ENCODE measurements at places on chromosomes 7 and 10. TPM values are rescaled to one million over a fixed set of nuclear protein-coding genes. Genes with fewer than 3 reads are reported as not detected.

DNA sequence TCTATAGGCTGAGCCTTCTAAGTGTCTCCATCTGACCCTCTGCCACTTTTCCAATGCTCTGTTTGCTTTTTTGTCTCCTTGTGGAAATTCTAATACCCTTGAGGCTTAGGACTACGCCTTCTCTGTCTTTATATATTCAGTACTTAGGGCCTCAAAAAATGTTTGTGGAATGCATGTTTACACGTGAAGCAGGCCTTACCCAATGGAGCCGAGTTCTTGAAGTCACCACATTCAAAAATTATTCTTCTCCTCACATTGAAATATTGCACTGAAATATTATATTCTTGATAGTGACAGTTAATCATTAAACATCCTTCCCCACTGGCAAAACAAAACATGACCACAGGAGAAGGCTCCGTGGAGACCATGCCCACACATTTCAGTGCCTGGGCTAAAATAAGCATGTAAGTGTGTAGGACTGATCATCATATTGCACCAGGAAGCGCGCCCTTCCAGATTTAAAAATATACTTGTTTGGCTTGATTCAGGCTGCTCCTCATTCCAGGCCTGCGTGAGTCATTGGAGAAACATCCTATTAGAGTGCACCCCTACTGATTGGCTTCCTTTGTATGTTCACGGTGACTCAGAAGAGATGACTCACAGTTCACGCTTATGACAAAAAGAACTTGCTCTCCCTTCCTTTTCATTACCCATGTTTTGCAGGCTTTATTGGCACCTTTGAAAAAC, 307.4 kb upstream of the AOAH start:
- H3K4me3 ChIP-seq, result no peak overlapping the region
- peak overlapping the region; percentile 75 for H3K27ac ChIP-seq

The VWDE gene
- 1.6 TPM for total RNA-seq

GRCh38 chr10:30750971-30751677, 121.6 kb upstream of the LYZL2 start:
- H3K27me3 ChIP-seq, result no peaks in the 10 kb centered on the region
- peaks cover 65% of the 10 kb centered on the region for H3K4me1 ChIP-seq
- no peaks in the 10 kb centered on the region for H3K36me3 ChIP-seq
- DNase-seq, result no peak

DNA sequence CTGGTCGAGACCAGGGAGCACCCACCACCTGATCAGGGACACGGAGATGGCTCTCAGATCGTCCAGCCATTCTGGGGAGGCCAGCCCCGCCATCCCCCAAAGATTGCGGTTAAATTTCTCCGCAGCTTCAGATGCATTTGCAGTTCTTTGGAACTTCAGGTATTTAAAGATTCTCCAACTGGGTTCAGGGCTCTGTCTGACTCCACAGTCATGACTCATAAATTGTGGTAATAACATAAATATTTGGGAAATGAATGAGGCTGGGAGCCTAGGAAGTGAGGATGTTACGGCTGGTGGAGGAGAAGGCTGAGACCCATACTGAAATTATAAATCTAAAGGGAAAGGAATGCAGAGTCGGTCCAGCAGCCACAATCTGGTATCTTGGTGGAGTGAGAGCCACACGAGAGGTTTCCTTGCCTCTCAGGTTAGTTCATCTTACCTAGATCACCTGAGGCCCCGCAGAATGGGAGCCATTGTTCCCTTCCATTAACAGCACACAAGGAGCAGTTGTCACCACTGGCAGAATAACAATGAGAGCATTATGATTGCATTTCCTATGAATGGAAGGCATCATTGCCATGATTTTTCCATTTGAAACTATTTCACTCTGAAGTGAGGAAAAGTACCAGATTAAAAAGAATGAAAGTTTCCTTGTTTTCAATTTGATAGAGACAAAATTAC, 26.7 kb upstream of the DNAJB6 start:
- peak; percentile 15 for DNase-seq
- H3K27me3 ChIP-seq, result peaks cover 2% of the 10 kb centered on the region
- peaks cover 4% of the 10 kb centered on the region for H3K4me1 ChIP-seq
- H3K27ac ChIP-seq, result no peak overlapping the region
- no peaks in the 10 kb centered on the region for H3K36me3 ChIP-seq

- H3K4me1 ChIP-seq, result peaks cover 2% of the 10 kb centered on the region
- DNase-seq, result peak; percentile 73
- no peaks in the 10 kb centered on the region for H3K36me3 ChIP-seq
- no peak overlapping the region for H3K27ac ChIP-seq
- H3K4me3 ChIP-seq, result no peak overlapping the region
Observed at GRCh38 chr7:131858611-131859010, 302.2 kb upstream of the PODXL start.

GRCh38 chr7:6160191-6160623, 112.2 kb downstream of the CYTH3 start:
- peak; percentile 87 for DNase-seq
- H3K36me3 ChIP-seq, result peaks cover 82% of the 10 kb centered on the region
- no peaks in the 10 kb centered on the region for H3K27me3 ChIP-seq
- peak overlapping the region; percentile 53 for H3K27ac ChIP-seq
- H3K4me1 ChIP-seq, result peaks cover 31% of the 10 kb centered on the region

- peaks cover 20% of the 10 kb centered on the region for H3K36me3 ChIP-seq
- H3K27me3 ChIP-seq, result no peaks in the 10 kb centered on the region
- peak overlapping the region; percentile 85 for H3K4me3 ChIP-seq
- H3K4me1 ChIP-seq, result peaks cover 7% of the 10 kb centered on the region
- no peak for DNase-seq
Observed at GRCh38 chr7:6730343-6730633, 23.5 kb upstream of the ZNF12 start.

- H3K27me3 ChIP-seq, result no peaks in the 10 kb centered on the region
- no peak overlapping the region for H3K27ac ChIP-seq
- H3K4me1 ChIP-seq, result no peaks in the 10 kb centered on the region
Observed at GRCh38 chr10:99832439-99832838, 50.0 kb downstream of the ABCC2 start.

The ZNF727 gene
- 0.44 TPM for total RNA-seq

The BCCIP gene
- 42.5 TPM for total RNA-seq

DNA sequence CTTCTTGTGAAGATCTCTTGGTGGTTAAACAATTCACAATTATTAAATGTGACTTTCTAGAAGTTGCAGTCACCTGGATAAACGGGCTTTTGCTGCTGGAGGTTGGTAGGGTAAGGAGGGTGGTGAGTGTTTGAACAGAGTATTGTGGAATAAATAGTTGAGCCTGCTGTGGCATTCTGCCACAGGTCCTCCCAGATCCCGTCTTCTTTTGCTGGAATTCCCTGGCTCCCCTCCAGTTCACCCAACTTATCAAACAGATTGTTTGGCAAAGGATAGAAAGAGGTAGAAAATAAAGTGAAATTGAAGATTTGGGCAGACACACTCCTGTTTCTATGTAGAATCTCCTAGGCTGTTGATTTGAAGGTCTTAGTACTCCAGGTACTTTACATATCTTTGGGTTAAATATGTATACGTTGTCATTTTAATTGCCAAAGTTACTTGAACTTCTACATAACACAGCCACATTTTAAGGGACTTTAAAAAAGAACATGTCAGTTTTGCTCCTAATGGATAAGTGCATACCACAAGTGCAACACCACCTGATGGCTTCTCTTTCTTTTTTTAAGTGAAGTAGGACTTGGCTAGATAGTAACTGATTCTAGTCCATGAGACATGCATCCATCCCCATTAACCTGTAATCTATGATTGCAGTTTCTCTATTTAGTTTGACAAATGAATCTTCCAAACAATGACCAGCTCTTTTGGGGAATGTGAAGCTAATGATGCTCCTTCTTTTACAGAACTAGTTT, 83.0 kb downstream of the ARL4A start:
- H3K4me3 ChIP-seq, result no peak overlapping the region
- peak; percentile 34 for DNase-seq
- H3K4me1 ChIP-seq, result peaks cover 12% of the 10 kb centered on the region
- no peaks in the 10 kb centered on the region for H3K27me3 ChIP-seq

DNA sequence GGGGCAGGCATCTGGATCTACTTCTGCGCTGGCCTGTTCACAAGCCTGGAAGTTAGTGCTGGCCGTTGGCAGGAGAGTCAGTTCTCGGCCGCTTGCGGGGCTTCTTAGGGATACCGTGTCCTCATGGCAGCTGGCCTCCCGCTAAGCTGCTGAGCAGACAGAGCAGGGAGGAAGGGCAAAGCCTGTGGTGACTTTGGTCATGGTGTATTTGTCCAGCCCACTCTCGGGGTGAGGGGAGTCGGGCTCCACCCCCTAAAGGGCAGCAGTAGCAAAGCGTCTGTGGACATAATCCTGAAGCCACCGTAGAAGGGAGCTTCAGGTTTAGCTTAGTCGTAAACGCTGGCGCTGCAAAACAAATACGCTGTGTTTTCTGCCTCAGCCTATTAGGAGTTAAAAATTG, 12.2 kb downstream of the UBE3C start:
- H3K4me3 ChIP-seq, result no peak overlapping the region
- peaks cover 3% of the 10 kb centered on the region for H3K36me3 ChIP-seq
- DNase-seq, result peak; percentile 68
- H3K27ac ChIP-seq, result no peak overlapping the region

DNA sequence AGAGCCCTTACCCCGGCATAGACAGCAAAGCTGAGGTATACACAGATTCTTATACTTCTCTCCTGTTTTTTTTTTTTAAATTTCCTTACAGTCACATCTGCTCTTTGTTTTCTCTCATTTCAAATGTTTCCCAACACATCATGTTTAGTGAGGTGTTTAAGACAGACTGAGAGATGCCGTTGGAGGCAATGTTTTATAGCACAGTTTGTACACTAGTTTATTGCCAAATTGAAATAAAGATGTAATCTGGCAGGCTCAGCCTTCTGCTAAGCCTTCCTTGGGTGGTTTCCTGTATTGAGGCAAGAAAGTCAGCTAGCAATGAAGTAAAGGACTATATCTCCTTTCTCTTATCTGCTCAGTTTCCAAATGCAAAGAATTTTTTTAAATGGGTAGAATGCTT, 393.4 kb downstream of the SORCS1 start:
- H3K27ac ChIP-seq, result no peak overlapping the region
- H3K27me3 ChIP-seq, result no peaks in the 10 kb centered on the region
- no peak overlapping the region for H3K4me3 ChIP-seq
- peaks cover 3% of the 10 kb centered on the region for H3K4me1 ChIP-seq
- H3K36me3 ChIP-seq, result no peaks in the 10 kb centered on the region
- peak; percentile 36 for DNase-seq

The OR2A1 gene
- total RNA-seq, result 0.13 TPM

The ENTPD1 gene
- total RNA-seq, result 14.9 TPM

The POLR2J gene
- 45.7 TPM for total RNA-seq

DNA sequence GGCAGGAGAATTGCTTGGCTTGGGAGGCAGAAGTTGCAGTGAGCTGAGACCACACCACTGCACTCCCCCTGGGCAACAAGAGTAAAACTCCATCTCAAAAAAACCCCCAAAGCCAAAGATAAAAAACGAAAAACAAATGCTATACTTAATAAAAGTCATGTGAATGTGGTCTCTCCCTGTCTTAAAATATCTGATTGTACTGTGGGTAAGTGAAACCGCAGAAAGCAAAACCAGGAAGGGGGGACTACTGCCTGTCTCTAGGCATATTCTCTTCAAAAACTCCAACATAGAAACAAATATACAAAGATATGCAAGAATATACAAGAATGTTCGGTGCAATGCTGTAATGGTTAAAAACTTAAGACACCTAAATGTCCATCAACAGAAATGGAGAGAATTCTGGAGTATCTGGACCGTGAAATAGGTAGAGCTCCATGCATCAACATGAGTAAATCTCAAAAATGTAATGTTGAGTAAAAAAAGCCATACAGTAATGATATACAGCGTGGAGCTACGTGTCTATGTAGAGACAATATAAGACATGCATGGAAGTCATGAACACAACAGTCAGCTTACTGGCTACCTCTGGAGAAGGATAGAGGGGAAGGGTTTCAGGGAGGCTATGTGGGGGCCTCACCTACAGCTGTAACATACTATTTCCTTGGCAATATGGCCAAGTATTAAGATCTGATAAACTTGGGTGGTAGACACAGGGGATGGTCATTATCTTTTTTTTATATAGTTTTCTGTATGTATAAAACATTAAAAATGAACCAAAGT, 2.1 kb downstream of the ZNF394 start:
- no peaks in the 10 kb centered on the region for H3K27me3 ChIP-seq
- peaks cover 14% of the 10 kb centered on the region for H3K4me1 ChIP-seq
- H3K36me3 ChIP-seq, result peaks cover 45% of the 10 kb centered on the region

The ZNF487 gene
- 5.9 TPM for total RNA-seq

- no peak overlapping the region for H3K27ac ChIP-seq
- no peaks in the 10 kb centered on the region for H3K4me1 ChIP-seq
- DNase-seq, result no peak
- H3K27me3 ChIP-seq, result no peaks in the 10 kb centered on the region
- H3K36me3 ChIP-seq, result no peaks in the 10 kb centered on the region
- no peak overlapping the region for H3K4me3 ChIP-seq
Observed at GRCh38 chr10:7152341-7152740, 258.5 kb downstream of the SFMBT2 start.

DNA sequence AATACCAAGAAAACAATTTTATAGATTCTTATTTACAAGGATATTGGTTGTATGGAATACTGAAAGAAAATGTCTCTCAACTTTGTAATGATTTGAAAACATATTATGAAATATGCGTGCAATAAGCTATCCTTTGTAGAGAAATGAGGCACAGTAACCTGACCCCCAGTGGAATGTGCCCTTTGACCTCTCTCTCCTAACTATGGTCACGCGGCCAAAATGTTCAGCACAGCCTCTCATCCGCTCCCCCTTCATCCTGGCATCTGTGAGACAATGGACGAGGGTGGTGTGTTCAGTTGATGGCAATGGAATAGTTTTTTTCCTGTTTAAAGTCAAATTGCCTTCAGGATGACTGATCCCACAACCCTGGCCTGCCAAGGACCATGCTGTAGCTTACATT, 13.3 kb downstream of the BEND7 start:
- no peaks in the 10 kb centered on the region for H3K4me1 ChIP-seq
- no peaks in the 10 kb centered on the region for H3K27me3 ChIP-seq
- no peak overlapping the region for H3K4me3 ChIP-seq
- no peaks in the 10 kb centered on the region for H3K36me3 ChIP-seq

DNA sequence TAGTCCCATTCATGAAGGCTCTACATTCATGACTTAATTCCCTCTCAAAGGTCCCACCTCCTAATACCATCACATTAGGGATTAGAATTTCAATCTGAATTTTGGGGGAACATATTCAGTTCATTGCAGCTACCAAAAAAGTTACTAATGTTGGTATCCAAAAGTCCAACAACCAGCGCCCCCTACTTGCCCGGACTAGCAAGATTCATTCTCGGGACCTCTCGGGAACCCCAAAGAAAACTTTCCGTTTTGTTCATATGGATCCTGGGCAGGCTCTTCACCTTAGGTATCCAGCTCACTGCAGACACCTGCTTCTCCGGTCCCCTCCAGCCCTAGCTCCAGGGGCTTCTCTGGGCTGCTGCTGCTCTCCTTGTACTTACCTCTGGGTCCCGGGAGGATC, 8.9 kb upstream of the GRK5 start:
- no peaks in the 10 kb centered on the region for H3K36me3 ChIP-seq
- H3K4me3 ChIP-seq, result no peak overlapping the region
- peaks cover 9% of the 10 kb centered on the region for H3K27me3 ChIP-seq
- DNase-seq, result no peak

DNA sequence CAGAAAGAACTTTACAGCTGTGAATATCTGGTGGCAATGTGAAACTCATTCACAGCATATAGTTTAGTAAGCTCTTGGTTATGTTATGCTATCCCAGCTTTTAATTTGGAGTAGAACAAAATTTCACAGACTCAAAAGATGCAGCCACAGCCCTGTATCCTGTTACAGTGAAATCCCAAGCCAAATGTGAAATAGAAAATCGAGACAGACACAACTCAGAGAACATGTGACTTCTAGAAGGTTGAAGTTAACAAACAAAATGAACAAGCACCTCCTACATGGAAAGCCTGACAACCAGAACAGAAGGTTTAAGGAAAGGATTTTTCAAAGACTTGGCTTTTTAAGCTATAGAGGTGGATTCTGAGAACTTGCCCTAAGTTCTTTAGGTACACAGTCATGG, 39.6 kb downstream of the JAZF1 start:
- peak; percentile 66 for DNase-seq
- peaks cover 4% of the 10 kb centered on the region for H3K4me1 ChIP-seq
- no peak overlapping the region for H3K4me3 ChIP-seq
- H3K27me3 ChIP-seq, result no peaks in the 10 kb centered on the region
- no peak overlapping the region for H3K27ac ChIP-seq

Data from muscle of leg (tissue), 16 donors.